ENCODE measurements at places on chromosomes 1 and 21.

- peak; percentile 50 for DNase-seq
These were observed at the start of gene PRDM2 for GRCh38 chr1:13699936-13700520. PRDM2 (plus strand) TSS chr1:13700188; CDS start chr1:13715606, 15,418 bp downstream.

DNA sequence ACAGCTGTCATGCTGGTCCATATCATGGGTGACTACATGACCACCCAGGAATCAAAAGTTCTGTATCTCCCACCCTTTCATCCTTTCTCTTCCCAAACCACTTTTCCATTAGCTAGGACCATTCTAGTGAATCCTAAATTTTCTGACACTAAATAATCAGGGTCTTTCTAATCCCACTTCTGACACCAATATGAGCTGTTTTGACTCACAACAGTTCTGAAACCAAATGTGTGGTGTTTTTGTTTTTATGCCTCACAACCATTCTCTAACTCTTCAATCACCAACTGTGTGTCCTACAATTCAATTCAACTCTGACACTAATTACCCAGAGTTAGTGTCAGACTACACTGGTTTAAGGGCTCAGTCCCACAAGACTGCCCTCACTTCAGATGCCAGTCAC, 63.9 kb downstream of the SMYD2 start:
- DNase-seq: no peak

DNA sequence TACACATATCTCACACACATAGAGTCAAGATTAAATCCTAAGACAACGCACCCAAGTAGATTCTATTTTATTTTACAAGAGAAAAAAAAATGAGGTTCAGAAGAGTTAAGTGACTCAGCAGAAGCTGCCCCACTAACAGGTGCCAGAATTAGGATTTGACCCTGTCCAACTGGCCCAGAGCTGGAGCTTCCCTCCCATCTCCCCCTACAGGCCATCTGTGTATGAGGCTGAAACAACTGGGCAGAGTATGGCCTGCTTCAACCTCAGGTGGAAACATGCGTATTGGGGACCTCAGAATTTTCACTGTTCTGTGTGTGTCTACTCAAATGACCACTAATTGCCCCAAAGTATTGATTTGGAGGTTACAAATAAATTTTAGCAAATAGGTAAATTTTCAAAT, 29.9 kb downstream of the PSMG1 start:
- no peak for DNase-seq

- no peak for DNase-seq
These were observed 58.3 kb downstream of the TGFBR3 start for GRCh38 chr1:91827459-91828321.

DNA sequence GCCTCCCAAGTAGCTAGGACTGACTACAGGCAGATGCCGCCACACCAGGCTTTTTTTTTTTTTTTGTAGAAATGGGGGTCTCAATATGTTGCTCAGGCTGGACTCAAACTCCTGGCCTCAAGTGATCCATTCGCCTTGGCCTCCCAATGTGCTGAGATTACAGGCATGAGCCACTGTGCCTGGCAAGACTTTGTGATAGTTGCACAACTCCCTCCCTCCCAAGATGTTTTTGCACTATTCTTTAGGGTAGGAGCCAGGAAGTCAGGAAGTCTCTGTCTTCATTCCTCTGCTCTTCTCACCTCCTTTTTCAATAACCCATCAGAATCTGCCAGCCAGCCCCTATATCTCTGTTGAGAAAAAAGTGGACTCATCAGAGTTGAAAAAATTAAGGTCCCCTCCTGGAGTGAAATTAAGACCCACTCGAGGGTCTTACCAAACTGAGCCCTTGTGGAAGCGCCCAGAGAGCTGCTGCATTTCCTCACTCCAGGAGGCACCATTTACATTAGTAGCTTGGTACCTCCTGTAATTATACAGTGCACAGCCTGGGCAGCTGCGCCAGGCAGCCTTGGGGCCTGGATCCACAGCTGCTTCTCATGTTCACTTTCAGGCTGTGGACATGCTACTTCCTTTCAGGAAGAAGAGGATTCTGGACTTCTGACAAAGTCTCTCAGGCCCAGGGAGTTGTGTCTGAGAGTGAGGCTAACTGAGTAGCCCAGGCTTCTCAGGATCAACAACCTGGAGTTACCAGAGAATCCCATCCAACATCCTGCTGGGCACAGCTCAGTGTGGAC, 24.0 kb downstream of the TCEA3 start:
- DNase-seq: no peak

GRCh38 chr1:175656416-175656815, 87.0 kb downstream of the TNR start:
- no peak for DNase-seq

GRCh38 chr1:61638296-61638695, 86.6 kb downstream of the TM2D1 start:
- no peak for DNase-seq

DNA sequence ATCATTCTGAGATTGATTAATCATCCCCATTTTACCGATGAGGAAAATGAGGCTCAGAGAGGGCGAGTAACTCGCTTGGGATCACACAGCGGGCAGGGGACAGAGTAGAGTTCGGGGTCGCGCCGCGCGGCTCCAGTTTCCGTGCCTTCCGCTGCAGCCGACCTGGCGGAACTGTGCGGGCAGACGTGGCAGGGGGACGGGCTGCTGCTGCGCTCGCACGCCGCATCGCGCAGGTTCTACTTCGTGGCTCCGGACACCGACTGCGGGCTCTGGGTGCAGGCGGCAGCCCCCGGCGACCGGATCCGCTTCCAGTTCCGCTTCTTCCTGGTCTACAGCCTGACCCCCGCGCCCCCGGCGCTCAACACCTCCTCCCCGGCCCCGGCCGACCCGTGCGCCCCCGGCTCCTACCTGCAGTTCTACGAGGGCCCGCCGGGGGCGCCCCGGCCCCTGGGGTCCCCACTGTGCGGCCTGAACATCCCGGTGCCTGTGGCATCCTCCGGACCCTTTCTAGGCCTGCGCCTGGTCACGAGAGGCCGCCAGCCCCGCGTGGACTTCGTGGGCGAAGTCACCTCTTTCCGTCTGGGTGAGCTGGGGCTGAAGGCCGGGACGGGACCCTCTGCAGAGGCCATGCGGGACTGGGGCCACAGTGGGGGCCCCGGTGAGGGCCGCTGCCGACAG, 2.3 kb downstream of the LDLRAD2 start:
- DNase-seq: no peak

GRCh38 chr1:183293876-183294275, 107.8 kb downstream of the LAMC2 start:
- no peak for DNase-seq

DNA sequence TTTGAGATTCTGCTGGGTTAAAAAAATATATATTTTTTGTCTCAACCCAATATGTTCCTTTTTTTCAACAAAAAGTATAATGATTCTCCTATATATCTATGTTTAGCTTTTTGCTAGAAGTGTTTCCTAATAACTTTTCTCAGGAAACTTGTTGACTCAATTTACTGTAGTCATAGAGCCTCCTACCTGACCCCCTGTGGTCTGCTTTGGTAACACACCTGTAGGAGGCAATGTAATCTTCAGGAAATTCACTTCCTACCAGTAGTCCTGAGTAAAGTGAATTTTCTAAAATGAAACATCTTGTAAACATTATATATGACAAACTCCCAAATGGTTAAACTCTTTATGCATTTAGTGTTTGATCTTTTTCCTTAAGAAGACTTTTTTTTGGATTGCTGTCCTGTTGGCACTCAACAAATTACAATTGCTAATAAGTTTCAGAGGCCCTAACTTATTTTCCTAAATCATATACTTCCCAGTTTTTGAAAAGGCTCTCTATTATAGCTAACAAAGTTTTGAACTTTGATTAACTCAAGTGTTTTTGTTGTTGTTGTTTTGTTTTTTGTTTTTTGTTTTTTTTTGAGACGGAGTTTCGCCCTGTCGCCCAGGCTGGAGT, 118.3 kb downstream of the OLFML2B start:
- DNase-seq: no peak

DNA sequence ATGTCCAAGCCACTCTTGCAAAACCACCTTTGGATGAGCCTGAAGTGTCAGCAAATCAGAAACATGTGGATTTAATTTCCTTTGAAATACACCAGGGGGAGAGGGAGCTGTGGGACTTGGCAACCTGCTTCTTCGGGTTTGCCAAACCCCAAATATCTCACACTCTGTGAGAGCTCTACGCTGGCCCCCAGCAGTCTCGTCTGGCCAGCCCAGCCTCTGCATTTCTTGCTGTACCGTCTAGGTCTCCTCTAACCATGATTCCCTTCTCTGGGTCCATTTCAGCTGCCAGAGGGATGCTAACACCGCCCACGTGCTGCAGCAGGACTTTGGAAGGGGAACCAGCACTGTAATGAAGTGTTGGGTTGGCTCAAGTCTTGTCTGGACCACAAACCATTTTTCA, 114.6 kb downstream of the MRPS6 start:
- no peak for DNase-seq

- DNase-seq: no peak
These were observed 34.7 kb upstream of the RGL1 start for GRCh38 chr1:183769956-183770815.

GRCh38 chr1:201405484-201405831, 6.3 kb upstream of the LAD1 start:
- no peak for DNase-seq

- no peak for DNase-seq
These were observed 25.1 kb upstream of the ARHGEF16 start for GRCh38 chr1:3429320-3429719.

GRCh38 chr1:196481616-196482015, 126.6 kb downstream of the KCNT2 start:
- no peak for DNase-seq

- no peak for DNase-seq
These were observed 91.4 kb upstream of the LYPLAL1 start for GRCh38 chr1:219081943-219082925.

- no peak for DNase-seq
These were observed 166.7 kb upstream of the BEND5 start for GRCh38 chr1:48943393-48943792.

DNA sequence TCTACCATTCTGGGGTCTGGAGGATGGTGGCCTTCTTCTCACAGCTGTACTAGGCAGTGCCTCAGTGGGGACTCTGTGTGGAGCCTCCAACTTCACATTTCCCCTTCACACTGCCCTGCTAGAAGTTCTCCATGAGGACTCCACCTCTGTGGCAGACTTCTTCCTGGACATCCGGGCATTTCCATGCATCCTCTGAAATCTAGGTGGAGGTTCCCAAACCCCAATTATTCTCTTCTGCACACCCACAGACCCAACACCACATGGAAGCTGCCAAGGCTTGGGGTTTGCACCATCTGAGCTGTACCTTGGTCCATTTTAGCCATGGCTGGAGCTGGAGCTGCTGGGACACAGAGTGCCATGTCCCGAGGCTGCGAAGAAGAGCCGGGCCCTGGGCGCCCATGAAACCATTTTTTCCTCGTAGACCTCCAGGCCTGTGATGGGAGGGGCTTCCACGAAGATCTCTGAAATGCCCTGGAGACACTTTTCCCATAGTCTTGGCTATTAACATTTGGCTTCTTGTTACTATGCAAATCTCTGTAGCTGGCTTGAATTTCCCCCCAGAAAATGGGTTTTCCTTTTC, 170.5 kb downstream of the FOXD2 start:
- DNase-seq: no peak

- DNase-seq: no peak
These were observed 26.8 kb upstream of the NCAM2 start for GRCh38 chr21:20971296-20971921.

DNA sequence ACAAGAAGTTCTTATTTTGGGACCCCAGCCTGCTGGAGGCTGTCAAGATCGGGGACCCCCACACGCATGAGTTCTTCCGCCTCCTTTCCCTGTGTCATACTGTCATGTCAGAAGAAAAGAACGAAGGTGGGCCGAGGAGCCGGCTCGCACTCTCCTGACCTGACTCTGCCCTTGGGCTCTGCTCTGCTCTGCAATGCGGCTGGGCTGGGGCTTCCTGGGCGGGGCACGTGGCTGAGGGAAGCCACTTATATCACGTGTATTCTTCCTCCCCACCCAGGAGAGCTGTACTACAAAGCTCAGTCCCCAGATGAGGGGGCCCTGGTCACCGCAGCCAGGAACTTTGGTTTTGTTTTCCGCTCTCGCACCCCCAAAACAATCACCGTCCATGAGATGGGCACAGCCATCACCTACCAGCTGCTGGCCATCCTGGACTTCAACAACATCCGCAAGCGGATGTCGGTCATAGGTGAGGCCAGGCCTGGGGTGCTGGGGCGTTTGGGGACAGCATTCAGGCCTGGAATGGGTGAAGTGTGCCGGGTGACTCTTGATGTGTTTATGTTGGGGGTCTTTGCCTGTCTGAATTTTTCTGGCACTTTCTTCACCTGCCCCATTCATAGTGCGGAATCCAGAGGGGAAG, 17.6 kb downstream of the ATP8B2 start:
- DNase-seq: peak; percentile 68

DNA sequence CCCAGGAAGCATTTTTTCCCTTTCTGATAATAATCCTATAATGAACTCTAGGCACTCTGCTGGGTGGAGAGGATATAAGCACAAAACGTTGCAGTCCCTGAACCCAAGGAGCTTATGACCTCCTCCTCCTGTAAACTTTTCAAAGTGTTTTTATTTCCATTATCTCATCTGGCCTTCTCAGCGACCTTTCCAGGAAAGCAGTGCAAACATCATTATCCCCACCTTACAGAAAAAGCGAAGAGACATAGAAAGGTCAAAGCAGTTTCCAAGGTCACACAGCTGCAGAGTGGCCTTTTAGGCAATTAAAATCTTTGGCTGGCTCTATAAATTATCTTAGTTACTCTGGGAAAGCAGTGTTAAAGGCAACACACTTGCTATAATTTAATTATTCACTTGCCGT, 63.8 kb downstream of the OLFML3 start:
- DNase-seq: no peak

- no peak for DNase-seq
These were observed 61.2 kb upstream of the TNR start for GRCh38 chr1:175804561-175804960.

DNA sequence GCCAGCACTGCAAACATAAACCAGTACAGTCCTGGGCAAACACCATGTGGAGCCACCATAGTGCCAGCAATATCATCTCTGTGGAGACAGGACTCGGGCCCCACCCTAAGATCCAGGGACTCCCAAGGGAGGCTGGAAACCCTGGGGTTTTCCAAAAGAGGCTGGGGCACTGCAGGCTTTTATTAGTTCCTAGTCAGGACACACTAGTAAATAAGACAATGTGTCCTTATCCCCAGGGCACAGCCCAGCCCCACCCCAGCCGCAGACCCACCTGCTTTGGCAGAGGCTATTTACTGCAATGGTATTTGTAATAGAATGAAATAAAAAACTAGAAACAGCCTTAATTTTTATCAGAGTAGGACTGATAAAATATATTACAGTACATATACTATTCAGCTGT, 486 bp upstream of the GJB3 start:
- no peak for DNase-seq

- no peak for DNase-seq
These were observed 51.9 kb downstream of the EIF4G3 start for GRCh38 chr1:21124846-21125245.
